ENCODE measurements at places on chromosomes 12 and 14. TPM values are rescaled to one million over a fixed set of nuclear protein-coding genes. Genes with fewer than 3 reads are reported as not detected.

Gene TRHDE
- 20.3 TPM for total RNA-seq

Gene BICD1
- total RNA-seq: 219 TPM

Gene GPRC5D
- total RNA-seq: not detected

Gene C12orf54
- not detected for total RNA-seq

Gene RASSF8
- 163 TPM for total RNA-seq
